ENCODE measurements at places on chromosomes 2 and 18.

GRCh38 chr2:27496357-27497287 lies at the start of gene GCKR:
Gene GCKR (plus strand): TSS chr2:27496839. CDS start chr2:27496905, 66 bp downstream.
- peak; percentile 64 for DNase-seq

DNA sequence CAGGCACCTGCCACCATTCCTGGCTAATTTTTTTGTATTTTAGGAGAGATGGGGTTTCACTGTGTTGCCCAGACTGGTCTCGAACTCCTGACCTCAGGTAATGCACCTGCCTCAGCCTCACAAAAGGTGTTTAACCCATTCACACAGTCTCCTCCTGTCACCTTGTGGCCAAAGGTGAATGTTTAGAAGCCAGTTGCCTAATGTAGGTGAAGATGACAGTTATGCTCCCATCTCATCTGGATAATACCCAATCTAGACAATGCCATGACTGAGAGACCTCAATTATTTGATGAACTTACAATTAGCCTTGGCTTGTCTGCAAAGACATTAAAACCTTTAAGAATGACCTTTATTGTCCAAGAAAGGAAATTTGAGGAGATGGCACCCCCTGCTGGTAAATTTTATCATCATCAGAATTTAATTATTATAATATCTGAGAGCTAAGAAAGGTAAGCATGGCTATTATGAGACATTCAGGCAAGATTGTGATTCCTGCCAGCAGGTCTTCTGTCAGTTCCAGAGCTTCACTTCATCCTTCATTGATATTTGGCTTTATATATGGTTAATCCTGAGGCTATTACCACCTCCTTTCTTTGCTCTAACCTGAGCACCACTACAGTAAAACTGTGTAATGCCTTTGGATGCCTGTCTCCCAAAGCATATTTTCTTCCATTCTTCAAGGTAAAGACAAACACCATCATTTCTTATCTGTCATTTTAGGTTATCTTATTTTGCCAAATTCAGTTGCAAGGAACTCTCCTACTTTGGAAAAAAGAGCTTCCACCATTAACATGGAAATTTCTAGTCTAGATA lies 117.6 kb downstream of the FAM124B start:
- DNase-seq, result peak; percentile 26

- DNase-seq, result no peak
Measured at GRCh38 chr2:239806276-239806675, 218.9 kb downstream of the NDUFA10 start.

- DNase-seq, result no peak
Measured at GRCh38 chr18:59268127-59268720, 5.0 kb downstream of the RAX start.

DNA sequence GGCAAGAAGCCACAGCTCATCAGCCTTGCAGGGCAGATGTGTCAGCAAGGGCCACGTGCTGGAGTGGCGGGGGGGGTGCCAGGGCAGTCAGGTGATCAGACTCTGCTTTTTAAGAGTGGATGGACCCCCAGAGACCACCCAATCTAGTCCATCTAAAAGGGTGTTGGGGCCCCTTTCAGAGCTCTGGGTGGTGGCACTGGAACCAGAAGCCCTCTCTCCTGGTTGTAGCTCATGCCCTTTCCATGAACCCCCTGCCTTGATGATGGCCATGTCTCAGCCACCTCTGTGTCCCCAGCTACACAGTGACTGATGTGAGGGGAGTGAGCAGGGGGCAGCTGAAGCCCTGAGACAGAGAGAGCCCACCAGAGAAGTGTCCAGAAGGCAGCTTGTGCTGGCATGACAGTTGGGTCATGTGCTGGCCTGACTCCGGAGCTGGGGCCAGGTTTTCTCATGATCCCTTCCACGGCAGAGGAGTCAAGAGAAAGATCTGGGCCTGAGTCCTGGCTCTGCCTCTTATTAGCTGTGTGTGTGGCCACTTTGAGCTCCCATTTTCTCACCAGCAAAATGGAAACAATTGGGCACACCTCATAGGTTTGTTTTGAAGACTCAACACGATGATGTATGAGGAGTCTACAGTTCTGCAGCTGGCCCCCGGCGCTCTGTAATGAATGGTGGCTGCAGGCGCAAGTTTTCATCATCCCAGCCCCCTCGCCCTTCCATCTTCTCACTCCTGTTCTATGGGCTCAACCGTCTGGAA lies 195.7 kb downstream of the ZFP36L2 start:
- DNase-seq, result no peak

All from AG10803 (cell line).